ENCODE measurements at places on chromosomes 5 and 9.

- DNase-seq, result no peak
Measured at GRCh38 chr5:96538808-96539250, 105.8 kb upstream of the PCSK1 start.

GRCh38 chr9:109253637-109254284, 67.1 kb downstream of the EPB41L4B start:
- no peak for DNase-seq

DNA sequence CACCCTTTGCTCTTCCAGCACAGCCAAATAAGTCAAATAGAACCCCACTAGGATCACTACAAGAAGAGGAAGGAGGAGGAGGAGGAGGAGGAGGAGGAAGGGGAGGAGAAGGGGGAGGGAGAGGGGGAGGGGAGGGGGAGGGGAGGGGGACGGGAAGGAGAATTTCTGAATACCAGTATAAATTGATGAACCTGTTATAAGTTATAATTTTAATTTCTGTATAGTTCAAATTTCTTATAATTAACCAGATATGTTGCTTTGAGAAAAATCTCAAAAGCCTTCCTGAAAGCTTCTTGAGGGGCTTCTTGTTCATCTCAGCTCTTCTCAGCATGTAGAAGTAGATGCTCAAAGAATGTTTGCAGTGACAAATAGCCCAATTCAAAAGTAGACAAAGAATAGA, 15.0 kb upstream of the ADRA1B start:
- no peak for DNase-seq

DNA sequence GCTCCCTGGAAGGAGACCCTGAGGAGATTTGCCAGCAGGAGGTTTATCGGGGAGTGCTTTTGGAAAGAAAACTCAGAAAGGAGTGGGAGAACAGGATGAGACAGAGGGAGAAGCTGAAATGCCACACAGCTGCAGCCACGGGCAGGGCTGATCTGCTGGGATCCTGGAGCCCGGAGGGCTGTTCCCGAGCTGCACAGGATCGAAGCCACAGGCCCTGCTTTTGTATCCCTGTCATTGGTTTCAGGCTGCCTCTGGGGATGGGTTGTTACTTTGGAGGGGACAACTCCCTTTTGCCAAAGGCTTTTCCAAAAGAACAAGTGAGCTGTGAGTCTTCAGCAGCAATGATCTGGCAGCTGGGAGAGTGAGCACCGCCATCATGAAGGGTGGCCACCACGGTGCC, 152.5 kb upstream of the PTCH1 start:
- no peak for DNase-seq

GRCh38 chr9:93552923-93553322, 23.5 kb upstream of the PHF2 start:
- DNase-seq, result no peak

GRCh38 chr5:93967923-93968322, 226.5 kb upstream of the POU5F2 start:
- no peak for DNase-seq

- no peak for DNase-seq
Measured at GRCh38 chr5:89336111-89336510, 453.1 kb upstream of the MEF2C start.

DNA sequence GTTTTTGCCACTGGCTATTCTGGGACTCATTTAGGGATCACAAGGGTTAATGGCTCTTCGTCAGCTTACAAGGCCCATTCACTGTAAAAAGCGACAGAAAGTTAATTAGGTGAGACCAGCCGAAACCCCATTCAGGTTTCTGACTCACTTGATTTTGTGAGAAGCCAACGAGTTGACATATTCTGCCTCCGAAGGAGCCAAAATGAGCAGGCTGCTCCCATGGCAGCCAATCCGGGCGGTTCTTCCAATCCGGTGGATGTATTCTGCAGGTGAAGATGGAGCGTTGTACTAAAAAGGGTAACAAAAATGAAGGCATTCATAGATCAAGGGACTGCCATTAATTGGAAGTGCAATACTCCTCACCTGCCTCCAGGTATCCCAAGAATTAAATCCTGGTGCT, 39.7 kb downstream of the DDX31 start:
- DNase-seq, result no peak

DNA sequence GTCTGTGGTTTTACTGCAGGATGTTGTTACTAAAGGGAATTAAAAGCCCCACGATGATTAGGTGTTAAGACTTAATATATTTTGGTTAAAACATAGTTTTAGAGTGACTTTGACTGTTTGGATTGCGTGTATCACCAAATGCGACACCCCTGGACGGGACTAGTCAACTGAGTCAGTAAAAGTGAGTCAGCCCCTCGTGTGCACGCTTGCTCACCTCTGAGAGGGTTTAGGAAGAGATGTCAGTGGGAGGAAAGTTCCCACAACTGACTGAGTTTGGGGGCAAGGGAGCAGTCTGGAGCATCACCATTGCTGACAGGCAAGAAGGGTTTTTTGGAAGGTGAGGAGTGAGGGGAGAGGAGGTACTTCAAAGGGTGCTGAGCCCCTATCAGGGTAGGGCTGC, 14.4 kb upstream of the DMRT3 start:
- no peak for DNase-seq

- no peak for DNase-seq
Measured at GRCh38 chr9:33291901-33292300, 1.6 kb downstream of the NFX1 start.

- DNase-seq, result no peak
Measured at GRCh38 chr5:116771466-116772151, 197.0 kb upstream of the SEMA6A start.

DNA sequence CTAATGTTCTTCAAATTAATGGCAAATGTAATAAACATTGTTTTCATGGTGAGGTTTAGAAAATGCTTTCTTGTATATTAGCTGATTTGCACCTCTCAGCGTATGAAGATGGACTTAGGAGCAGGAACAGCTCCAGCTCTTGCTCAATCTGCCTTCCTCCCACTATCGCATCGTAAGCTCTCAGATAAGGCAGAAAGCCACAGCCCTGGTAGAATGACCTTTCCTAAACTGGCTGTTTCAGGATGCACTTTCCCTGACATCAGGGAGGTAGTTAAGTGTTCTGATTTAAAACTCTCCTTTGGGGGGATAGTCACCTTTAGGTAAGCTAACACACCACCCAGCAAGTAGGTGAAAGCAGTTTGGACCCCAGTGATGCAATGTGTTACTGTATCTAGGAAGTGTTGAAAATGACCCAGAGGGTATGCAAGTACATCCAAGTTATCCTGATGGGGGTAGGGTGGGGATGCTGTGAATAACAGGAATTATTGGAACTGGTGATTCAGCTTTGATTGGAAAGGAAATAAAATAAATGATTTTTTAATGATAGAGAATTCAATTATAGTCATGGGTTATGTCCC, 72.3 kb downstream of the LMNB1 start:
- DNase-seq, result no peak

DNA sequence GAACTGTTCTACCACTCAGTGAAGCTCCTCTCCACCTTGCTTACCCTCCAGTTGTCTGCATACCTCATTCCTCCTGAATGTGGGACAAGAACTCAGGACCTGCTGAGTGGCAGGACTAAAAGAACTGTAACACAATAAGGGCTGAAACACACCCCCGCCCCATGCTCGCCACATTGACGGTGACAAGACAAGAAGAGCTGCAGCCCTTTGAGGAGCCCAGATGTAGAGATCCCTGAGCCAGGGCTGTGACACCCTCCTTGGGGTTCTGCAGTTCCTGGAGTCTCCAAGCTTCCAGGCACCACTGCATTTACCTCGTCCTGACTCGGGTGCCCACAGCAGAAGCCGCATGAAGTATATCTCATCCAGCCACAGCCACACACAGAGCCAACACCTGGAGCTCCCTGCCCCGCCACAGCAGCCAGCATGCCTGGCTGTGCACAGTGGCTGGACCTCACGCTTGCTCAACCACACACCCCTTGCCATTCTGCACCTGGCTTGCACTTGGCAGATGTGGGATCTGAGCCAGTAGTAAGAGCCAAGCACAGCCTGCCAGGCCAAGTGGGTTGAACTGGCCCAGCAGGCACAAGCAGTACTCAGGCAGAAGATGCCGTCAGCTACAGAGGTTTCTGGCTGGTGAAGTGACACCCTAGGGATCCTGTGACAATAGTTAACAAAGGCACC, 166.1 kb downstream of the RNF180 start:
- DNase-seq, result no peak

- no peak for DNase-seq
Measured at GRCh38 chr9:5719100-5719926, 90.4 kb downstream of the RIC1 start.

GRCh38 chr5:123448743-123449142, 25.5 kb upstream of the CEP120 start:
- no peak for DNase-seq

DNA sequence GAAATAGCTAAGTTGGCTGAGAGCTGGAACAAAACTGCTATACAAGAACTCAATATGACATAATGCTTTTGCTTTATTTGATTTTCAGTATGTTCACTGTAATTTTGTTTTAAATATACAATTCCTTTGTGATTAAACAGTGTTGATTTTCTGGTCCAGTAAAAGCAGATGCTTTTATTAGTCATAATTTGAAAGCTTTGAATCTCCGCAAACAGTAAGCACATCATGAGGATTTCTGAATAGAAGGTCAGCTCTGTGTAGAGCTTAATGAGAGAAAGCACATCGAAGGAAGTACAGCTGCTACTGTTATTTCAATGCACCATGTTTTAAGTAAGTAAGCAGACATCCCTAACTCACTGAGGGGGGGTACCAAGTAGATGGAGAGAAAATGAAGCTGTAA, 701.3 kb upstream of the ACO1 start:
- DNase-seq, result no peak

DNA sequence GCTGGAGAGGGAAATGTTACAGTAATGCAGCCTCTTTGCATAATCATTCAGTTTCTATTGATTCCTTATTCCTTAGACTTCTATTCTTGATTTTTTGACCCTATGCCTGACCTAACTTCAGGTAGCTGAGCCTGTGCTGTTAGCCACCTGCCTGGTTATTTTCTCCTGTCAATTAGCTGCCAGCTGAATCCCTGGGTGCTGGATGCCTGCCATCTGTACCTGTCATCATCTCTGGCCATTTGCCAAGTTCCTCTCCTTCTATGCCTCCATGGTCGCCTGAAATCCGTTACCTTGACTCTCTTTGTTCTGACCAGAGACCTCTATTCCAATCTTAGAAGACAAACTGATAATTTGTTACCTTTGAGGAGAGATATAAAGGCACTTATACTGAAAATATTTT, 178.3 kb downstream of the CAVIN4 start:
- no peak for DNase-seq

DNA sequence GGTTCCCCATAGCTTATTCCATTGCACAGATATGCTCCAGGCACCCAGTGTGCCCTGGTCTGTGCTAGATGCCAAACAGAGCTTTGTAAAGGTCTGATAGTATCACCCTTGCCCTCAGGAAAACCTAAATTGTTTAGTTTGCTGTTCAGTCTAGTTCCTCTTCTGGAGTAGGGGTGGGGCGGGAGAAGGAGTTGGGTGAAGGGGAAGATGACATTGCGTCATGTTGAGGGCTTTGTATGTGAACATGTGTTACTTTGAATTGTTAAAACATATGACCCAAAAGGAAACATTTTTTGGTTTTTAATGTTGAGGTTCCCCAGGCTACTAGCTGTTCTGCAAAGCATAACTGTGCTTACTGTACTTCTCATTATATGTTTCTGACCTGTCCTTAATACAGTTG, 40.6 kb downstream of the HACD4 start:
- no peak for DNase-seq

GRCh38 chr5:173944511-173944910, 44.5 kb upstream of the C5orf47 start:
- no peak for DNase-seq

DNA sequence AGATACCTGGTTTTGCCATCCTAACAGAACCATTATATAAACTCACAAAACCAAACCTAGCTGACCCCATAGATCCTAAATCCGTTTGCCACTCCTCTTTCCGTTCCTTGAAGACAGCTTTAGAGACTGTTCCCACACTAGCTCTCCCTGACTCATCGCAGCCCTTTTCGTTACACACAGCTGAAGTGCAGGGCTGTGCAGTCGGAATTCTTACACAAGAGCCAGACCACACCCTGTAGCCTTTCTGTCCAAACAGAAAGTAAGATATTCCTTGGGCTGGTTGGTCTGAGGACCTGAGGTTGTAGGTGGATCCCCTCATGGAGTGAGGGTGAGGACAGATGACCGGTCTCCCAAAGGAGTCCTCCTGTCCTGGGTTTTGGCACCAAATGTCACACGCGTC, 56.7 kb upstream of the NAA35 start:
- DNase-seq, result no peak

All from stimulated activated CD4-positive, alpha-beta T cell treated with anti-CD3 and anti-CD28 coated beads, Interleukin-4, amount 100 ng/mL, for 4 hours (primary cell).